Activated CD8-positive, alpha-beta T cell treated with anti-CD3 and anti-CD28 coated beads, Interleukin-2, amount 10 ng/mL, durations not matched to agents 7 days and 5 days (primary cell): ENCODE measurements at places on chromosomes 2 and 18. TPM values are rescaled to one million over a fixed set of nuclear protein-coding genes. Genes with fewer than 3 reads are reported as not detected.

DNA sequence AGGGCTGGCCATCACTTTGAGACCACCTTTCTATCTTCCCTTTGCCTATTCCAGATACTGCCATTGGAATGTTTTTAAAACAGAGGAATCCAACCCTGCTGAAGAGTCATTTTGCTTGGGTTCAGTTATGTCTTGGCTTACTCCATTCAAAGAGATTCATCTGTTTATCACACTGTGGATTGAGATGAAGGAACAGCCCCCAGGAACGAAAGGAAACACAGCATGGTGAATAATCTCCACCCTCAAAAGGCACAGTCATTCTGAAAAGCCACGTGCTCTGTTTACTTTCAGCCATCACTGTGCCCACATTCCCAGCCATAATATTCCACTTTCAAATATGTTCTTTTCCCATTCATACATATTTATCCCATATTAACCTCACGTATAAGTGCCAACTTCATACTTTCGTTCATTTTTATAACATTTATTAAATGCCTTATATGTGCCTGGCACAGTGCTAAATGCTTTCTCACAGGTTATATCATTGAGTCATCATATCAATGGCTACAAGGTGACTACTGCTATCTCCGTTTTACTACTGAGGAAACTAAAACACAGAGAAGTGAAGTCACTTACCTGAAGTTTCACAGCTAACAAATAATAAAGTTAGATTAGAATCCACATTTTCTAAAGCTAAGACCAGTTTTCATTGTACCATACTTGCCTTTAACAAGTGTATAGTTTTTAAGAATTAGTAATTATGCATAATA, 143.6 kb downstream of the OSR1 start:
- no peak for DNase-seq

DNA sequence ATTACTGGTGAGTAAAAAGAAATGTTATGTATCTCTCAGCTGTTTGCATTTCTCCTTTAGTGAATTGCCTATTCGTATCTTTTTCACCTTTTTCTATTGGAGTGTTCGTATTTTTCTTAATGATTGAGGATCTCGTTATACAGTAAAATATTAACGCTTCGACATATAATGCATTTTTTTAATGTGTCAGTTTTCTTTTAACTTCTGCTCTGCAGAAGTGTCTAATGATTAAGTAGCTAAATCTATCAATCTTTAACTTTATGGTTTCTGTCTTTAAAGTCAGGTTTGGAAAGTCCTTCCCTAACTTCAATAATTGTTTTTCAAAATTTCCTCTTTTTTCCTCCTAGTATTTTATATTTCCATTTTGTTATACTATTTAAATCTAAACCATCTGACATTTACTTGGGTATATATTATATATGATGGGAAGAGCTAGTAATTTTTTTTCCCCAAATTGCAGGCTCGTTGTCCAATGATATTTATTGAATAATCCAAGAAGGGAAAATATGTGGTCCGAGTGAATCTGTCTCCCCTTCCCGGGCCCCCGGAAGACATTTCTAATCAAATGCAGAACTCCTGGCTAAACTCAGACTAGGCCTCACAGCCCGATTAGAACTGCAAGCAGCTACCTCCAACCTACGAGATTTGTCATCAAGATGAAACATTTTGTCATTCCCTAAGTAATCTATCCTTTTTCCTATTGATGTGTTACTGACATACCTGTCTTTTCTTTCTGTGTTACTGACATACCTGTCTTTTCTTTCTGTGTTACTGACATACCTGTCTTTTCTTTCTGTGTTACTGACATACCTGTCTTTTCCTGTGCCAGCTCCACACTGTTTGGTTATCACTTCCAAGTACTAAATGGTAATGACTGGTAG, 17.2 kb downstream of the PCBP1 start:
- peak; percentile 64 for DNase-seq

DNA sequence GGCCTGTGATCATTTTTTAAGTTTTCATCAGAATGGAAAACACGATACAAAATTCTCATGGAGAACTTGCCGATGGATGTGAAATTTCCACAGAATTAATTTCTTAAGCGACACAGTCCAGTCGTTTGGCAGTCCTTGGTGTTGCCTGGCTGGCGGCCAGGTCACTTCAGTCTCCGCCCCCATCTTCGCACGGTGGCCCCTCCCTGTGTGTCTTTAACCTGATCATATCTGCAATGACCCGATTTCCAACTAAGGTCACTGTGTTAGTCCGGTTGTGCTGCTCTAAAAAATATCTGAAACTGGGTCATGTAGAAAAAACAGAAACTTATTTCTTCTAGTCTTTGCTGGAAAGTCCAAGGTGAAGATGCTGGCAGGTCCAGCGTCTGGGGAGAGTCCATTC, 44.5 kb upstream of the COPS8 start:
- no peak for DNase-seq

Gene INO80D
- 24.6 TPM for total RNA-seq
